ENCODE measurements at places on chromosomes 2 and 18.

GRCh38 chr2:113169002-113169530 is 4.7 kb upstream of the PSD4 start:
- no peak overlapping the region for H3K4me3 ChIP-seq
- no peak for DNase-seq
- no peak overlapping the region for H3K27ac ChIP-seq
- H3K4me1 ChIP-seq, result no peaks in the 10 kb centered on the region

DNA sequence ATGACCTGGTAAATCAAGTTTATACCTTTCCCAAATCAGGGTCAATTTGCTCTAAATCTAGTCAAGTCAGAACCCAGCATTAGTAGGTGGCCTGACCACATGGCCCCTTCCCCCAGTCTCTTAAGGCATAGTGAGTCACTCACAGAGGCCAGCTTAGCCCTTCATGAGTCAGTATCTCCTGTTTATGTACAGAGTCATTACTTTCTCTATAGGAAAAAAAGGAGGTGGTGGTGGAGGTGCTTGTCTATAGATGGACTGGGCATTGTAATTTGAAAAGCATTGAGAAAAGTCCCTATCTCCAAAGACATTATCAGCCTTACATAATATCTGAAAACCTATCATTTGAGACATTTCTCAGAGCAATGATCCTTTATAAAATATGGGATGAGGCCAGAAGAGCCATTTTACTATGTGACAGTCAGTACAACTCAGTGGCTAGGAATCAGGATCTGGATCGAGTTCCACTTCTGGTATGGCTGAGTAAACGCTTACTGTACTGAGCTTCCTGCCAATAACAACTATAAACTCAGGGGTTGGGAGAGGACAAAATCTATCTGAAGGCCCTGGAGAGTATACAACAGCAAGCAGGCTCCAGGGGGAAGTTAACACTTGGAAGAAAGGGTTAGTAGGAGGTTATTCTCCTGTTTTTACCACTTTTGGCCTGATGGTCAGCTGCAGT is 22.5 kb upstream of the SIGLEC15 start:
- no peak overlapping the region for H3K4me3 ChIP-seq
- no peaks in the 10 kb centered on the region for H3K36me3 ChIP-seq
- no peaks in the 10 kb centered on the region for H3K27me3 ChIP-seq
- no peaks in the 10 kb centered on the region for H3K4me1 ChIP-seq
- no peak overlapping the region for H3K27ac ChIP-seq

- no peaks in the 10 kb centered on the region for H3K36me3 ChIP-seq
- no peak overlapping the region for H3K27ac ChIP-seq
Observed at GRCh38 chr18:33951031-33951430, 273.7 kb downstream of the NOL4 start.

GRCh38 chr2:8620611-8621382 is 61.1 kb upstream of the ID2 start:
- no peaks in the 10 kb centered on the region for H3K36me3 ChIP-seq
- DNase-seq, result no peak
- no peaks in the 10 kb centered on the region for H3K4me1 ChIP-seq
- no peak overlapping the region for H3K4me3 ChIP-seq
- peak overlapping the region; percentile 30 for H3K27ac ChIP-seq

GRCh38 chr2:132503701-132504100 is 87.1 kb downstream of the GPR39 start:
- no peaks in the 10 kb centered on the region for H3K4me1 ChIP-seq
- no peaks in the 10 kb centered on the region for H3K36me3 ChIP-seq
- no peak overlapping the region for H3K27ac ChIP-seq
- H3K27me3 ChIP-seq, result no peaks in the 10 kb centered on the region

DNA sequence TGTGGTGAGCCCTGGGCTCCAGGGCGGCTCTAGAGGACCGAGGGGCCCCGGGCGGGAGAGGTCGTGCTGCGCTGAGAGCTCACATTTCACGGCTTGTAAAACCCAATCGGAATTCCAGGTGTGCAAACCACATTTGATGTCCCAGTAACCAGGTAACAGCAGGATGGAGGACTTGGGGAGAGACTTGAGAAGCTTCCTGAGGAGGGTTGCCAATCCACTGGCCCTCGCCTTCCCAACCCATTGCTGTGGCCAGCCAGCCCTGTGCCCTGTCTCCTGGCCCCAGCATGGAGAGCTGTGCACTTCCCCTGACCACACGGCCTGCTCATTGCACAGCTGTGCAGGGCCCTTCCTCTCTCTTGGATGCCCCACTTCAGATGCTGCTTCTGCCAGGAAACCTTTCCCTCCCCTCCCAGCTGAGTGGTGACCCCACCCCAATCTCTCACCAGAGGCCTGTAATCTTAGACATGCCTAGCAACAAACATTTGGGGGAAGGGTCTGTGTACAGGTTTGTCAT is 39.6 kb downstream of the ASB1 start:
- H3K36me3 ChIP-seq, result no peaks in the 10 kb centered on the region
- H3K4me3 ChIP-seq, result no peak overlapping the region
- DNase-seq, result peak; percentile 89
- no peaks in the 10 kb centered on the region for H3K27me3 ChIP-seq
- no peaks in the 10 kb centered on the region for H3K4me1 ChIP-seq

- H3K4me1 ChIP-seq, result no peaks in the 10 kb centered on the region
- no peaks in the 10 kb centered on the region for H3K36me3 ChIP-seq
- no peak overlapping the region for H3K27ac ChIP-seq
- no peaks in the 10 kb centered on the region for H3K27me3 ChIP-seq
- no peak overlapping the region for H3K4me3 ChIP-seq
- DNase-seq, result no peak
Observed at GRCh38 chr2:98324181-98324580, 22.1 kb upstream of the CNGA3 start.

GRCh38 chr2:119958670-119959268 is 54.1 kb upstream of the EPB41L5 start:
- no peaks in the 10 kb centered on the region for H3K36me3 ChIP-seq
- H3K27ac ChIP-seq, result no peak overlapping the region
- no peaks in the 10 kb centered on the region for H3K27me3 ChIP-seq
- no peaks in the 10 kb centered on the region for H3K4me1 ChIP-seq
- no peak for DNase-seq

DNA sequence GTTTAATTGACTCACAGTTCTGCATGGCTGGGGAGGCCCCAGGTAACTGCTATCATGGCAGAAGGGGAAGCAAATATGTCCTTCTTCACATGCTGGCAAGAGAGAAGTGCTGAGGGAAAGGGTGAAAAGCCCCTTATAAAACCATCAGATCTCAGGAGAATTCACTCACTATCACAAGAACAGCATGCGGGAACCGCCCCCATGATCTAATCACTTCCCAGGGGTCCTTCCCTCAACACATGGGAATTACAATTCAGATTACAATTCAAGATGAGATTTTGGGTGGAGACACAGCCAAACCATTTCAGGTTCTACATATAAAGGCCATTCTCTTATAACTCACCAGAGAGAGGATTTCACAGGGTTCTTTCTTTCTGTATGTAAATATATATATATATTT is 62.9 kb downstream of the VRK2 start:
- H3K27me3 ChIP-seq, result no peaks in the 10 kb centered on the region
- no peak for DNase-seq
- H3K4me1 ChIP-seq, result no peaks in the 10 kb centered on the region

DNA sequence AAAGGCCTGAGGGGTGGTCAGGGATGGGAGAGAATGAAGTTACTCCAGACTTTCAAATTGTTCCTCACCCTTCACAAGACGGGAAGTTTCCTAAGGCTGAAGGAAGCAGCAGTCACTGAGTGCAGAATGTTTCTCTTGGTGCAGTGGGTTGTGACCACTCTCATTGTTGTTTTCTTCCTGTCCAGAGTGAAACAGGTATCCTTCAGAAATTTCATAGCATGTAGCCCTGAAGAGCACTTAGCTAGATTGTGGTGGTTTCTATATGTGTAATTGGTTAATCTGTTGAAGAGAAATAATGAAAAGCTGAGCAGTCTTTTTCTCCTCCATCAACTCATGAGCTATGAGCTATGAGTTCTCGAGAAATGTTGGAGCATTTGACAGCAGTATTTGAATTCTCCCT is 96.8 kb downstream of the GPD2 start:
- H3K27me3 ChIP-seq, result no peaks in the 10 kb centered on the region

DNA sequence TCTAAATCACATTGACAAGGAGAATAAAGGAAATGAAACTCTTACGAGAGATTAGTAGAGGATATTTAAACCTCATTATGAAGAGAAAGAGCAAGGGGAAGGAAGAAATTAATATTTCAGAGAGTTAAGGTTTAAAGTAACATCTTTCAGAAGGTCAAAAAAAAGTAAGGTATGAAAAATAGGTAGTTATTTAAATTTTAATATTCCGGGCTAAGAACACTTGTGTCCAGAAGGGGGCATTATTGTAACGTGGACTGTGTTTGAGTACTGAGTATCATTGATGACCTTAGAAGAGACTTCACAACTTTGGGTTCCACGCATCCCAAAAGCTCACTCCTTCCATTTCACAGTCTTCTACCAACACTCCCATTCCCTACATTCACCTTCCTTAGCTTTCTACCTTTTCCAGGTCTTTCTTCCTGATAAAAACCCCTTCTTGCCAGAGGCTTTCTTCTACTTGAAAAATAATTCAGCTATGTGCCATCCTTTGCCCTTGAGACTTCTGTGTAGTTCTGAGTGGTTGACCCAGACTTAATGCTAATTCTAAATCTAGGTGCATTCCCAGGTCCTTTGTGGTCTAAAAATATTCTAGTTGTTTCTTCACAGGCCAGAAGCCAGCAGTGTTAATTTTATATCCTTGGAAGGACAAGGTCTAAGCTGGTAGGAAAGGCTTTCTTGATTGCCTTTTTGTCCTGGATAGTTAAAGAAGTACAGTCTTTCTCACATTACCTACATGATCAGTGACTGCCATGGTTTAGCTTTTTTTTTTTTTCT is 16.5 kb downstream of the DYNC1I2 start:
- H3K36me3 ChIP-seq, result no peaks in the 10 kb centered on the region
- peaks cover 27% of the 10 kb centered on the region for H3K4me1 ChIP-seq
- no peak overlapping the region for H3K4me3 ChIP-seq
- no peak for DNase-seq
- H3K27me3 ChIP-seq, result no peaks in the 10 kb centered on the region

GRCh38 chr2:85485815-85486214 is 53.2 kb upstream of the MAT2A start:
- H3K36me3 ChIP-seq, result no peaks in the 10 kb centered on the region
- H3K4me3 ChIP-seq, result no peak overlapping the region
- H3K4me1 ChIP-seq, result no peaks in the 10 kb centered on the region
- no peak overlapping the region for H3K27ac ChIP-seq

DNA sequence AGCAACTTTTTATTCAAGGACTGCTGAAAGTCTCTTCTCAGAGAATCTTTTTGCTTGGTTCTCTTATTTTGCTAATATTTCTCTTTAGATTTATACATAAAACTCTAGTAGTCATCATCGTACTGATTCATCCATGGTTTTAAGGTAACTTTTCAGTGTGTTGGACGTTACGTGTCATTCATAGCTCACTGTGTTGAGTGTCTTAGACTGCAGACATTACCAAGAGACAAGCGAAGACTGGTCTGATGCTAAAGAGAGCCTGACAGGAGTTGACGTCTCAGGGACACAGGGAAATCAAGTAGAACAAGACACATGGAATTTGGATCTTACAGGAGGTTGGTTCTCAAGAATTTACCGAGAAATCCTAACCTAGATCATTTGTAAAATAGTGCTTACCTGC is 25.5 kb downstream of the RBM44 start:
- no peak overlapping the region for H3K4me3 ChIP-seq
- H3K4me1 ChIP-seq, result no peaks in the 10 kb centered on the region
- H3K27me3 ChIP-seq, result no peaks in the 10 kb centered on the region
- no peak for DNase-seq
- no peaks in the 10 kb centered on the region for H3K36me3 ChIP-seq

All from vagina (tissue), 2 donors.